HCT116 (cell line): ENCODE measurements at places on chromosomes 7 and 10. TPM values are rescaled to one million over a fixed set of nuclear protein-coding genes. Genes with fewer than 3 reads are reported as not detected.

Gene ACTL6B
- total RNA-seq = not detected

Gene CPA2
- 1.5 TPM for total RNA-seq

Gene LAMB1
- 32.0 TPM for total RNA-seq

Gene TRIM73
- total RNA-seq = 8.8 TPM

Gene EPO
- total RNA-seq = 0.30 TPM

Gene FOXP2
- 2.5 TPM for total RNA-seq

Gene AOAH
- 1.1 TPM for total RNA-seq

Gene CTAGE4
- total RNA-seq = 6.0 TPM

DNA sequence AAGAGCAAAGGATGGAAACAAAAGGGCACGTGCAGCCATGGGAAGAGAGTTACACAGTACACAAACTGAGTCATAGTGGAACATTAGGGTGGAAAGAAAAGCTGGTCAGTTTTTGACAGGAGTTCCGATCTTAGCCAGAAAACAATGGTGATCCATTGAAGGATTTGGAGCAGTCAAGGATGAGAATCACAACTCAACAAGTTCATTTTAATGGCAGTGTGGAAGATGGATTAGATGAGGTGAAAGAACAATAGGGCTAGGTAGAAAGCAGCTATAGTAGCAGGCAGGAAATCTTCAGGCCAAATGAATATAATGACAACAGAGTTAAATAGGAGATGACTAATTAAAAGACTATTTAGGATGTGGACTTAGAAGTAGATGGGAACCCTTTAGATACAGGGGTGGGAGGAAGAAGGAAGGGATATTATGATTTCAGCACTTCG lies 136.3 kb downstream of the DOCK4 start:
- no peak for DNase-seq
- no peaks in the 10 kb centered on the region for H3K4me1 ChIP-seq
- no peak overlapping the region for H3K27ac ChIP-seq
- H3K36me3 ChIP-seq = no peaks in the 10 kb centered on the region

DNA sequence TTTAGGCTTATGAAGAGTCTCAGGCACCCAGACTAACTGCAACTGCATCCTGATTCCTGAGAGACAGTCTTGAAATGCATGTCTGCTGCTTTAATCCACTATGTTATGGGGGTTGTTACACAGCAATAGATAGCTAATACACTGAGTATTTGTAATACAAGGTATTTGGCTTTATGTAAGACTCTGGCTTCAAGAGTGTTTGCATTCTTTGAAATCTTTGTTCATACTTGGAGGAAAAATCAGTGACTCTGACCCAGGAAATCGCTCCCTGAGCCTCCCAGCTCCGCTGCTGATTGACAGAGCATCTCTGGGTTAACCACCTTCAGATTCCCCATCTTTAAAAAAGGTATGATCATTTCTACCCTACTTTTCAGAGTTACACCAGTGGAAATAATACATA lies 133.9 kb downstream of the MTPAP start:
- no peaks in the 10 kb centered on the region for H3K36me3 ChIP-seq
- no peaks in the 10 kb centered on the region for H3K4me1 ChIP-seq
- H3K27me3 ChIP-seq = no peaks in the 10 kb centered on the region; the same call in 1 of the 2 replicates
- no peak for DNase-seq

DNA sequence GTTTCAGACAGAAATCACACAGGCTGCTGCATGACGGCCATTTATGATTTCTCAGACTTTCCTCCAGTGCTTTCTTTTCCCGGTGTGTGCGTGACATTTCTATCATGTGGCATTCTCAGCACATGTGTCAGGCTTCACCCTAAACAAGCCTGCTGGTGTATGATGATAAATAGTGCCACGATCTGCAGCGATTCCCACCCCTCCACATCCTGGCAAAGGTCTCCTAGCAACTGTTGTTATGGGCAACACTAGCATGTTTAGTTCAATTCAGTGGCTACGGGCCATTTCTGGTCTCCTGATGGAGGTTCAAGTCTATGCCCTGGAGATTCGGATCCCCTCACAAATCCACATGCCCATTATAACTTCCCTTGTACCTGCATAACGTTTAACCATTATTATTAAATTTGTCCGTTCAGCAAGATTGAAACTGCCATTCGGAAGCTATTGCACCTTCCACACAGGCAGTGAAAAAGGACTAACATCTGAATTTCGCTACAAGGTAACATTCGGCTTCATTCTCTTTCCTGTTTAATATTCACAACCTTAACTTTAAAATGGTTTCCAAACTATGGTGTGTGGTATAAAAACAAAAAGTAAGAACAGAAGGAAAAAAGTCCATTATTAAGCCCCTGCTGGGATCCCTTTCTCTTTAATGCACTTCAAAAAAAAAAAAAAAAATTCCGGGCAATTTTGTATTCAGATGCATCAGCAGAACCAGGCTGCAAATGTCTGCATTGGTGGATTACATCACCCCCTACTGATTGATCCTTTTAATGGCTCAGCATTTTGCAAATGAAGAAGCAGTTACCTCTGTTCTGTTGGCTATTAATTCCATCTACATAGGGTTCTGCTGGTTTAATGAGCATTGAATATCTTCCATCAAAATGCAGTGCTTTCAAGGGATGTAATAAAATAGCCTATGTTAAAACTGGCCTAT lies 90.2 kb downstream of the FRMD4A start:
- DNase-seq = no peak
- H3K36me3 ChIP-seq = no peaks in the 10 kb centered on the region
- H3K27ac ChIP-seq = no peak overlapping the region
- H3K27me3 ChIP-seq = peaks cover 33% of the 10 kb centered on the region; the same call in 1 of the 2 replicates

- DNase-seq = no peak
- no peaks in the 10 kb centered on the region for H3K36me3 ChIP-seq
- no peak overlapping the region for H3K27ac ChIP-seq
- no peak overlapping the region for H3K4me3 ChIP-seq
Measured at GRCh38 chr7:41907444-41907843, 204.6 kb upstream of the INHBA start.

DNA sequence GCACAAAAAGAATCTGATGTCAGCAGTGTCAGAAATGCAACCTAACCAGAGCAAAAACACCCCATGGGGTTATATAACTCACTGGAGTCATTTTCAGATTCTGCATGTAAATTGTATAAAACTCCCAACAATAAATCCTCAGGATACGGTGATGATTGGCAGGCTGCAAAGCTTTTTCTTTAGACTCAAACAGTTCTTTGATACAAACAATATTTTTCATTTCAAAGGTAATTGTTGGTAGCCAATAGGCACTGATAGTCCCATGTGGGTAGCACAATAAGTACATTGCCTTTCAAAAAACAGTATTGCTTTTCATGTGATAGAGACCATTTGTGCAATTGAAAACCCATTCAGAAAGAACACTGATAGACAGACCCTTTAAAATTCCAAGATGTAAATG lies 98.0 kb downstream of the TMEM26 start:
- H3K27me3 ChIP-seq = no peaks in the 10 kb centered on the region
- DNase-seq = no peak
- H3K4me1 ChIP-seq = no peaks in the 10 kb centered on the region
- H3K4me3 ChIP-seq = no peak overlapping the region

DNA sequence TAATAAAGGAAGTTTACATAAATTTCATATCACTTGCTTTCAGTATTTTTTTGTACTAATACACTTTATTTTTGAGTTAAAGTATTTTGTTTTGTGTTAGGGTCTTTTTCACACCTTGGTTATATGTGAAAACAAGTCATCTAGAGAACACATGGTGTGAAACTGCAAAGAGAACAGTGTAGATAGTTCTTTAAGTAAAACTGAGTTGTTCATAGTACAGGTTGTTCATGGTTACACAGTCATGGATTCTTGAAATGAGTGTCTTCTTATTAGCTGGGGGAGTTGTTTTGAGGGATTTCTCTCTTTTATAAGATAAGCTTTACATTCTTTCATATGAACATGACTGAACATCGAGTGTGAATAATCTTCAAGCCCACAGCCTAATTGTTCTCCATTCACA lies 244.2 kb downstream of the THSD7A start:
- DNase-seq = no peak
- no peak overlapping the region for H3K4me3 ChIP-seq
- H3K4me1 ChIP-seq = no peaks in the 10 kb centered on the region
- H3K27ac ChIP-seq = no peak overlapping the region
- no peaks in the 10 kb centered on the region for H3K36me3 ChIP-seq
- no peaks in the 10 kb centered on the region for H3K27me3 ChIP-seq

- no peak for DNase-seq
- no peak overlapping the region for H3K4me3 ChIP-seq
- H3K27ac ChIP-seq = no peak overlapping the region
- H3K36me3 ChIP-seq = no peaks in the 10 kb centered on the region
- H3K27me3 ChIP-seq = no peaks in the 10 kb centered on the region
Measured at GRCh38 chr10:31087851-31088250, 56.2 kb upstream of the ZNF438 start.

DNA sequence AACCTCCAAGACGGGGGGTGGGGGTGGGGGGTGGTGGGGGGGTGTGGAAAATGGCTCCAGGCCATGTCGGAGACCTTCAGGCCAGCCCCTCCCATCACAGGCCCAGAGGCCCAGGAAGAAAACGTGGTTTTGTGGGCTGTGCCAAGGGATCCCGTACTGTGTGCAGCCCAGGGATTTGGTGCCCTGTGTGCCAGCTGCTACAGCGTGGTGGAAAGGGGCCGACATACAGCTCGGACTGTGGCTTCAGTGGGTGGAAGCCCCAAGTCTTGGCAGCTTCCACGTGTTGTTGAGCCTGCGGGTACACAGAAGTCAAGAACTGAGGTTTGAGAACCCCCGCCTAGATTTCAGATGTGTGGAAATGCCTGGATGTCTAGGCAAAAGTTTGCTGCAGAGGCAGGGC lies 259.7 kb downstream of the HGF start:
- no peaks in the 10 kb centered on the region for H3K4me1 ChIP-seq
- no peak overlapping the region for H3K4me3 ChIP-seq
- H3K27me3 ChIP-seq = no peaks in the 10 kb centered on the region
- no peaks in the 10 kb centered on the region for H3K36me3 ChIP-seq
- no peak overlapping the region for H3K27ac ChIP-seq

- no peak overlapping the region for H3K4me3 ChIP-seq
- DNase-seq = no peak
- no peaks in the 10 kb centered on the region for H3K27me3 ChIP-seq
- H3K27ac ChIP-seq = no peak overlapping the region
Measured at GRCh38 chr7:25168145-25168544, 43.1 kb upstream of the CYCS start.

DNA sequence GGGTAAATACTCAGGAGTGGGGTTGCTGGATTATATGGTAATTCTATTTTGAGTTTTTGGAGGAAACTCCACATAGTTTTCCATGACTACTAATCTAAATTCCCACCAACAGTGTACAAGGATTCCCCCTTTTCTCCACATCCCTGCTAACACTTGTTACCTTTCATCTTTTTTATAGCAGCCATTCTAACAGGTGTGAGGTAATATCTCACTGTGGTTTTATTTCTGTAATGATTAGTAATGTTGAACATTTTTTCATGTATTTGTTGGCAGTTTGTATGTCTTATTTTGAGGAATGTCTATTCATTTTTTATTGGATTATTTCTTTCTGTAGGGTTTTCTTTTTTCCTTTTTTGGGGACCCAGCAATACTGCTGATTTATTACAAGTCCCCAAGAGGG lies 14.9 kb downstream of the TAF3 start:
- no peak overlapping the region for H3K27ac ChIP-seq
- no peaks in the 10 kb centered on the region for H3K27me3 ChIP-seq
- no peaks in the 10 kb centered on the region for H3K4me1 ChIP-seq
- no peak for DNase-seq

- H3K27ac ChIP-seq = no peak overlapping the region
- no peak for DNase-seq
- peaks cover 15% of the 10 kb centered on the region for H3K4me1 ChIP-seq
- no peaks in the 10 kb centered on the region for H3K36me3 ChIP-seq
- H3K27me3 ChIP-seq = no peaks in the 10 kb centered on the region
- H3K4me3 ChIP-seq = no peak overlapping the region
Measured at GRCh38 chr10:3846736-3847135, 61.7 kb upstream of the KLF6 start.

DNA sequence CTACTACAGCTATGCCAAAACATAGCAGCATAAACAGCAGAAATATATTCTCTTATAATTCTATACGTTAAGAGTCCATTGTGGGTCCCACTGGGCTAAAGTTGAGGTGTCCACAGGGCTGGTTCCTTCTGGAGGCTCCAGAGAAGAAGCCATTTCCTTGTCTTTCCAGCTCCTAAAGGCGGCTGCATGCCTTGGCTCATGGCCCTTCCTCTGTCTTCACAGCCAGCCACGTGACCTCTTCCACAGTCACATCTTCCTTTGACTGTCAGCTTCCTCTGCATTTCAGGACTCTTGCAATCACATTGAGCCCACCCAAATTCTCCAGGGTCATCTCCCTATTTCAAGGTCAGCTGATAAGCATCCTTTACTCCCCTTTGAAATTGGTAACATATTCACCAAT lies 17.2 kb downstream of the NACAD start:
- no peaks in the 10 kb centered on the region for H3K36me3 ChIP-seq
- H3K4me3 ChIP-seq = no peak overlapping the region
- DNase-seq = no peak
- peaks cover 20% of the 10 kb centered on the region for H3K4me1 ChIP-seq

GRCh38 chr7:151455690-151456089 lies 15.7 kb upstream of the CRYGN start:
- no peaks in the 10 kb centered on the region for H3K27me3 ChIP-seq
- no peaks in the 10 kb centered on the region for H3K36me3 ChIP-seq
- H3K27ac ChIP-seq = no peak overlapping the region
- no peak for DNase-seq

DNA sequence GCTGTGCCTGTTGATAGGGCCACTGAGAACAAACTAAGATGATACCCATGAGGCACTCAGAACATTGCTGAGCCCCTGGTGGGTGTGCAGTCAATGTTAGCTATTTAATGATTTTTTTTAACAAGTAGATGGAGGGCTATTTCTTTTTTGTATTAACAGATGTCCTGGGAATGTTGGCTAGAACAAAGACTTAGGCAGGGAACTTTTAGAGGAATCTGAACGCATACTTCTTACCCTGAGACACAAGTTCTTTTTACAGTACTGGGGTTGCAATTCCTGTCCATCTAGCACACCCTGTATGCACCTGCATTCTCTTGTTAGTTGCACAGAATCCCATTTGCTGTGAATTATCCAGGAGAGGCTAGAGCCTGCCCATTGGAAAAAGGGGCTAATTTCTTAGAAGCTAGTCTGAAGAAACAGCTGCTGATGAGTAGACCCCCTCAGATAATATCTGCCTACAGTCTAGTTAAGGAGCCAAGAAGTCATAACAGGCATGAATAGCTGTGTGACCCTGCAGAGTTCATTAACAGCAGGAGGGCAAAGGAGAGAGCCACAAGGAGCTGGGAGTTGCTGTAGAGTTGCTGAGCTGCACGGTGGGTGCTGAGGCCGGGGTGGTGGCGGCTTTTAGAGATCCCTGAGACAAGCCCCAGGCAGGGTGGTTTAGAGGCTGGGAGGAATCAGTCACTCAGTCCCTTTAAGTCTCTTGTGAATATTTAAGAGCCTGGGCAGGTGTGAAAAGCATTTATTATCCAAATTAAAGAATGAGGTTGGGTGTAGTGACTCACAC lies 103.7 kb upstream of the FZD8 start:
- H3K4me1 ChIP-seq = no peaks in the 10 kb centered on the region
- no peak for DNase-seq
- no peaks in the 10 kb centered on the region for H3K36me3 ChIP-seq
- H3K4me3 ChIP-seq = no peak overlapping the region
- no peaks in the 10 kb centered on the region for H3K27me3 ChIP-seq
- no peak overlapping the region for H3K27ac ChIP-seq
